T-helper 9 cell (primary cell): ENCODE measurements at places on chromosomes 7 and 10.

- no peak for DNase-seq
Observed at GRCh38 chr10:43715334-43715733, 66.7 kb upstream of the ZNF32 start.

GRCh38 chr10:122504610-122504950, 43.2 kb downstream of the HTRA1 start:
- no peak for DNase-seq

DNA sequence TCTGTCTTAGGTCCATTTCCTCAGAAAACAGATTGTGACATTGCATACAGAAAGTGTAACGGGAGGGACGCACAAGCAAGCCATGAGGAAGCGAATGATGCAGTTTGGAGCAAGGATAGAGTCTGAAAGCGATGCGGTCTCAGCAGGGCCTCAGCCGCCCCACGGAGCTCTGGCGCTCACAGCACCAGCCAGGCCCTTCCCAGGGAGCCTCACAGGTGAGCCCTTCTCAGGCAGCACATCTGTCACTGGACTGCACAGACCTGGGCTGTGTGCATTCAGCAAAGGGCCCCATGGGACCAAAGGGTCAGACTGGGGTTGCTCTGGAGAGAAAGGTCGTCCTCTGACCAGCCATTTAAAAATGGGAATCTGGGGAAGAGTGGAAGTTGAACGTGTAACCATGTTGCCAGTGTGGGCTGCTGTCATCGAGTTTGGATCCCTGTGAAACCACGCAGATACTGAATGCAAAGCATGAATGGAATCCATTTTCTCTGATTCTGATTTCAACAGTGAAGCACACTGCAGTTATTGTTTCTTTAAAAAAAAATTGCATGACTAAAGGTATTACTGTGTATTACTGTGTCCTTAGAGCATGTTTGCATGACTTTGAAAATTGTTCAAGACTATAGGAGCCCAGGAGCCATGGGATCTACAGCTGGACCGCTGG, 350.0 kb upstream of the AKR1E2 start:
- DNase-seq = no peak

DNA sequence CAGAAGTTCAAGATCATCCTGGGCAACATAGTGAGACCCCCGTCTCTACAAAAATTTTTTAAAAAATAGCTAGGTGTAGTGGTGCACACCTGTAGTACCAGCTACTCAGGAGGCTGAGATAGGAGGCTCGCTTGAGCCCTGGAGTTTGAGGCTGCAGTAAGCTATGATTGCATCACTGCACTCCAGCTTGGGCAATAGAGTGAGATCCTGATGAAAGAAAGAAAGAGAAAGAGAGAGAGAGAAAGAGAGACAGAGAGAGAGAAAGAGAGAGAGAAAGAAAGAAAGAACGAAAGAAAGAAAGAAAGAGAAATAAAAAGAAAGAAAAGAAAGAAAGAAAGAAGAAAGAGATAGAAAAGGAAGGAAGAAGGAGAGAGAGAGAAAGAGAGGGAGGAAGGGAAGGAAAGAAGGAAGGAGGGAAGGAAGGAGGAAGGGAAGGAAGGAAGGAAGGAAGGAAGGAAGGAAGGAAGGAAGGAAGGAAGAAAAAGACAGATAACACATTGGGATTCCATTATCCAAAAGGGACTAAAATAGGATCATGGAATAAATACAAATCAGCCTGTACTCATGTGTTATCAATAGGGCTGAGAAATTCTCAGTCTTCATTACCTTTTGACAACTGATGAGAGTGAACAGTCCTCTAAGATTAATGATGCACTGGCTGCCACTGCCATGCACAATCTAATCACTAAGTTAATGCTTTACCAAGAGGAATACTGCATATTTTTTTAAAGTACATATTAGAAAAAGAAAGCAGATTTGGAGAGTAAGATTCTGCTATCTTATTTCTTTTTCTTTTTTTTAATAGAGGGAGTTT, 35.4 kb upstream of the WAC start:
- no peak for DNase-seq

DNA sequence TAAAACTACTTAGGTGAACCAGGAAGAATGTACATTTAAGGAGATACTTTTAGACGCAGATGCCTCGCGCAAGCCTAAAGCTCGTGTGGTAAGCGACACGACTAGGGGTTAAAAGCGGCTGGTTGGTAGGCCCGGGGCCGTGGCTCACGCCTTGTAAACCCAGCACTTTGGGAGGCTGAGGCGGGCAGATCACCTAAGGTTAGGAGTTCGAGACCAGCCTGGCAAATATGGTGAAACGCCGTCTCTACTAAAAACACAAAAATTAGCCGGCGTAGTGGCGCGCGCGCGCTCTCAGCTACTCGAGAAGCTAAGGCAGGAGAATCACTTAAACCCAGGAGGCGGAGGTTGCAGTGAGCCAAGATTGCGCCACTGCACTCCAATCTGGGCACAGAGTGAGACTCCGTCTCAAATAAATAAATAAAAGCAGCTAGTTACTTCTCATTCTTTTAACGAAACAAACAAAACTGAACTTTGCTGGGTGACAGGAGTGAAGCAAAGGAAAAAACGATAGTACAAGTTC, 879 bp downstream of the NUDT5 start:
- no peak for DNase-seq

DNA sequence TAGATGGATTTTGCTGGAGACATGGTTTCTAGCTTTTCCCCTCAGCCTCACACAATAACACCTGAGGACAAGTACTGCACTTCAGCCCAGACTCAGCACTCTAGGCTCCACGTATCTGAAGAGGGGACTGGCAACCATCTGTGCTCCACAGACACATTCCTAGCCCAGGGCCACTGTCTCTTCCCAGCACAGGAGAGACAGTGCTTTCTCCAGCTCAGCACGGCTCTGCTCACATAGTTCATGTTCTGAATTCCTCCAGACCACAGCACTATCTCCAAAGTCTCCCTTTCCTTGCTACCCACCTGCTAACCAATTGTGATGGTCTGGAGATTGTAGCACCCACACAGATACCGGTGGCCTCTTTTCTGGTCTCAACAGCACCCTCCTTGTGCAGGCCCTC, 114.5 kb downstream of the HTR7 start:
- no peak for DNase-seq

GRCh38 chr7:135077642-135078041, 70.2 kb upstream of the TMEM140 start:
- DNase-seq = no peak

DNA sequence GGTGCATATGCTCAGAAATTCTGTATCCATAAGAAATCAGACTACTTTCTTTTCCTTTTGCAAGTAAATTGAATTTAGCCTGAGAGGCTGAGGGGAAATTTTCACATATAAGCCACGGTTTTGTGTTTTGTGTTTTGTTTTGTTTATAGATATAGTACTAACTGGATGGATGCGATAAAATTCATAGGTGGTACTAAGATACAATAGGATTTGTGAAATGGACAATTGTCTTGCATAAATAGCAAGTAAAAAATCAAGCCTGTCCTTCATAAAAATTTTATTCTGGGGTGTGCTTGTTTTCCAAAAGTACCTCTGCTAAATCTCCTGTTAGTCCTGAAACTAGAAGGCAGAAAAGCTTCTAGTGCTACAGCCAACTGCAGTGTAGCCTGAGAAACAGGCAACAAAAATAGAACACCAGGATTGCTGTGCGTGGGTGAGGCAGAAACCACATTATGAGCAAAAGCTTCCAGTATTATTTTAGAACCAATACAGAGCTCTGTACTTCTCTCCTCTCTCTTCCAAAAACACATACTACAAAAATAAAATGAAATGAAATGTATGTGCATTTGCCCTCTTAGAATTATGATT, 634 bp upstream of the HDAC9 start:
- DNase-seq = no peak
